ENCODE measurements at places on chromosomes 1 and 21.

DNA sequence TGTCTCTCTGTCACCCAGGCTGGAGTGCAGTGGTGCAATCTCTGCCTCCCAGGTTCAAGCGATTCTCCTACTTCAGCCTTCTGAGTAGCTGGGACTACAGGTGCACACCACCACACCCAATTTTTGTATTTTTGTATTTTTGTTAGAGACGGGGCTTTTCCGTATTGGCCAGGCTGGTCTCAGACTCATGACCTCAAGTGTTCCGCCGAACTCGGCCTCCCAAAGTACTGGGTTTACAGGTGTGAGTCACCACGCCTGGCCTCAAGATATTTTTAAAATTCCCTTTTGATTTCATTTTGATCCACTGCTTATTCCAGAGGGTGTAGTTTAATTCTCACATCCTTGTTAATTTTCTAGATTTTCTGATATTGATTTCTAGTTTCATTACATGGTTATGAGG lies 3.8 kb downstream of the IFI44L start:
- DNase-seq, result no peak

- DNase-seq, result no peak
Observed at GRCh38 chr21:29649406-29649814, 290.4 kb downstream of the GRIK1 start.

DNA sequence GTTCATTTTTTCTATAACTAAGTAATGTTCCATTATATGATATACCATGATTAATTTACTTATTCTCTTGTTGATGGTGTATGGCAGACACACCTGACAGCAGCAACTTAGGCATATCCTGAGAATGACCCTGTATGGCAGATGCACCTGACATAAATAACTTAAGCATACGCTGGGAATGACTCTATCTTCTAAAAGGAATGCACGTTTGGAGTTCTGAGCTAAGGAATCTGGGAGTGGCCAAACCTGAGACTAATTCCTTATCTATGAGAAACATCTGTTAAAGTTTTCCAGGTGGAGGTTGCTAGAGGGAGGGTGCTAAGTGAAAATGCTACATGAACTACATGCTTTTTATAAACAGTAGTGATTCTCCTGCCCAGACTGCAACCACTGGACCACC lies 96.7 kb upstream of the RGS18 start:
- no peak for DNase-seq

DNA sequence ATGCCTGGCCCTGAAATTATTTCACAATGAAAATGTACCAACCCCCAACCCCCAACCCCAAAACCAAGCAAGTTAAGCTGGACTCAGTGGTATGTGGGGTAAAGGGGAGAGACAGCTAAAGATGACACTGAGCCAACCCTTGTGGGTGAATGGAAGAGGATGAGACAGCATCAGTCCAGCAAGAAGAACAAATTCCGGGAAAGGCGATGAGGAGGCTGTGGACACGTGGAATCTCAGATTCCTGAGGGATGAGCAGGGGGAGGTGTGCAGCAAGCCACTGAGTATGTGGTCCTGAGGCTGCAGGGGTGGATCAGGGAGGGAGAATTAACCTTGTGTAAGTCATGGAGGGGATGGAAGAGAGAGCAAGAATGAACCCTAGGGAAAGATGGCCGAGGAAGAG lies 14.4 kb upstream of the ZNF362 start:
- DNase-seq, result no peak

- no peak for DNase-seq
Observed at GRCh38 chr1:226678701-226679100, 60.4 kb downstream of the ITPKB start.

DNA sequence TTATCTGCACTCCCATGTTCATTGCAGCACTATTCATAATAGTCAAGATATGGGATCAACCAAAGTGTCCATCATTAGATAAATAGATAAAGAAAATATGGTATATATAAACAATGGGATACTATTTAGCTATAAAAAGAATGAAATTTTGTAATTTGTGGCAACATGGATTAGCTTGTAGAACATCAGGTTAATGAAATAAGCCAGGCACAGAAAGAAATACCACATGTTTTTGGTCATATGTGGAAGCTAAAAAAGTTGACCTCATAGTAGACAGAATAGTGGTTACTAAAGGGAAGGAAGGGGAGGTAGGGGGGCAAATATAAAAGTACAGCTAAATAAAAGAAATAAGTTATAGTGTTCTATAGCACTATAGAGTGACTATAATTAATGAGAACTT lies 68.5 kb downstream of the SCMH1 start:
- DNase-seq, result no peak

DNA sequence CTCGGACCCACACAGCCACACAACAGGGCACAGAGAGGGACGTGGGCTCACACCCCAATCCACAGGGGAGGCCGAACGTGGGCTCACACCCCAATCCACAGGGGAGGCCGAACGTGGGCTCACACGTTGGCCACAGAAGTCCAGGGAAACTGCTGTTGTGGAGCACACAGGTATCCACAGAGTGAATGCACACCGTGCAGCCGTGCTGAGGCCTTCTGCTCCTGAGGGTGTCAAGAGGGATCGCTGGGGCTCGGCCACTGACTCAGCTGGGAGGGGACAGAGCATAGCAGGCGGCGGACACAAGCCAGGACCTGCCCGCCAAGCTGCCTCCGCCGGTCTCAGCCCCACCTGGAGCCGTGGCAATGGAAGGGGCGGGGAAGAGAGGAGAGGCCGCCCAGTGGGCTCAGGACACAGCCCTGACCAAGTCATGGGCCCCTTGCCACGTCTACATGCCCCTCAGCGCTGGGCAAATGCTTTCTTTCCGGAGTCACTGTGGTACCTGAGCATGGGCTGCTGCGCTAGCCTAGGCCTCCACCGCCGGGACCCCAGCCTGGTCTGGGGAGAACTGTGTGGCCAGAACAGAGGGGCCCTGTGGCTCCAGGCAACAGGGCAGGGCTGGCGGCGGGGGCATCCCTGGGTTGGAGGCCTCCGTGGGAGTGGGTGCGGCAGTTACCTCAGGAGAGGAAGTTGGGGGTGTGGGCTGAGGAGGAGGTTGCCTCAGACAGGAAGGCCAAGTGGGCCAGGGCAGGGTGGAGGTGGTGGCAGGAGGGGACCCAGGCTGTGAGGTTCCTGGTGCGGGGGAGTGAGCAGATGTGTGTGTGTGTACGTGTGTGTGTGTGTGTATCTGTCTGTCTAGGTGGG lies 1.2 kb downstream of the SYTL1 start:
- DNase-seq, result no peak

- peak; percentile 55 for DNase-seq
Observed at GRCh38 chr1:41355356-41355755, 5.9 kb upstream of the FOXO6 start.

DNA sequence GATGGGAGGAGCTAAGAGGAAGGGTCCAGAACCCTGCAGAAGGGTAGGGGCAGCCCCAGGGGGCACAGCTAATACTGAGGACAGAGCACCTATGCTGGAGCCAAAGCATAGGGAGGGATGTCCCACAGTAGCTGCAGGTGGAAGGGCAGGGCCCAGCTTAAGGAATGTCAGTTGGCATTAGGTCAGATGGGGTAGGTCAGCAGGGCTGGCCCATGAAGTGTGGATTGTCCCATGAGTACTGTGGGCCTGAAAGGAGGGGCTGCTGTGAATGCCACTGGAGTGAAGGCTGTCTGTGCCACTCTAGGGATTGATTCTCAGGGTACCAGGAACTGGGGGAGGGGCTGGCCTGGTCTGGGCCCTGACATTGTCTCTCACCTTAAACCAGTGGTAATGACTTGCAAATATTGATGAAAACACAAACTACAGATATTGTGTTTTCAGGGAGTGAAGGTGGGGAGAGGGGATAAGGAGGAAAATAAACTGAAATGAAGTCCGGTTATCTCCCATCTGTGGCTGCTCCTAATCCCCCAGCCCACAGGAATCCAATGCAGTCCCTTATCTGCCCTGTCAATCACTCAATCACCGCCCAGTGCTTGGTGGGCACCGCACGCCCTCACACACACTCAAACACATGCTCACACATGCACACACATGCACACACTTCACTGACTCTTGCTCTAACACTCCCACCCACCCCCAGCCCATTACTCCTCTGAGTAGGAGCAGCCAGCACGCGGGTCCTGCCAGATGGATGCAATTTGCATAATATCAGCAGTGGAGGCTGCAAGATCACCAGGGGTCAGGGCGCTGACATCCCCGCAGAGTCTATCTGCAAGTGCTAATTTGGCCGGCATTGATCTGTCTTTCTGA lies 27.8 kb downstream of the DMAP1 start:
- DNase-seq, result no peak

- DNase-seq, result no peak
Observed at GRCh38 chr1:905071-905749, 18.5 kb upstream of the SAMD11 start.

GRCh38 chr1:228849011-228849541 lies 113.8 kb downstream of the RHOU start:
- peak; percentile 56 for DNase-seq

DNA sequence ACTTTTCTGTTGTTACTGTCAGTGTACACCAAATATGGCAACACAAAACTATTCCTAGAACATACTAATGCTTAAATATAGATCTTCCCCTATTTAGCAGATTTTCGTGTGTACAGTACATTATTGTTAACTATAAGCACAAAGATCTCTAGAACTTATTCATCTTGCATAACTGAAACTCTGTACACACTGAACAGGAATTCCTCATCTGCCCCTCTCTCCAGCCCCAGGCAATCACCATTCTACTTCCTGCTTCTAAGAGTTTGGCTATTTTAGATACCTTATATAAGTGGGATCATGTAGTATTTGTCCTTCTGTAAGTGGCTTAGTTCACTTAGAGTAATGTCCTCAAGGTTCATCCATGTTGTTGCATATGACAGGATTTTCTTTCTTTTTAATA lies 4.5 kb upstream of the RGL1 start:
- DNase-seq, result no peak

GRCh38 chr1:156244712-156245111 lies 2.7 kb downstream of the BGLAP start:
- DNase-seq, result no peak

- DNase-seq, result no peak
Observed at GRCh38 chr1:221159608-221160007, 280.4 kb downstream of the HLX start.

DNA sequence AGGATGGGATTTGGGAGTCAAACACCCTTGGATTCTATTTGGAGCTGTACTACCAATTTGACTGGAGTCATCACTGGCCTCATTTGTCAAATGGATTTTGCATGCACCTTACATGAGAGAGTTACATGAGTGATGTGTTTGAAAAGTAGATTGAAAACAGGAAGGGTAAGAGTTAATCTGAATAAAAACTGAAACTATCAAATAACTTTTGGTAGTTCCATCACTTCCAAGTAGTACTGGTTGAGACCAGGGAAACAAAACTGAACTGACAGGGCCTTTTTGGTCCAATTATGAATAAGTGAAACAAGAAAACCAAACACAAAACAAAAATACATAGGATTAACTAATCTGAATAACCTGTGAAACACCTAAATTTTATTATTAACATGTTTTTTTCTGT lies 30.2 kb downstream of the NUCKS1 start:
- no peak for DNase-seq

DNA sequence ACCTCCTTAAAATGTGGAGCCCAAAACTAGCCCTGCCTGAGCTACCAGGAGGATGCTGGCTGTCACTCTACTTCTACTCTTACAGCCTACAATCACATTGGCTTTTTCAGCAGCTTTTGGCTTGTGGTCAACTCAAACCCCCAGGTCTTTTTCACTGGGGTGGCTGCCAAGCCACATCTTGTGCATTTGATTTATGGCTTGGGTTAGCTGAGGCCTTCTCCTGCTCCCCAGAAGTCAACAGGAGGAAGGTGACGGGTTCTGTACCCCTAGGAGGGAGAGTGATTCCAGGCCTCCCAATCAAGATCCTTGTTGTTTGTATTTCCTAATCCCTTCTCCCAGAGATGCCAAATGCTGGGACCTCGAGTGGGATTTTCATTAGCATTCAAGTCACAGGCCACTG lies 124.3 kb downstream of the LACTBL1 start:
- DNase-seq, result no peak

All from vagina (tissue), 2 donors.